ENCODE measurements at places on chromosomes 12 and 14.

- DNase-seq: no peak
Observed at GRCh38 chr12:76288218-76288617, 60.0 kb downstream of the BBS10 start.

- no peak for DNase-seq
Observed at GRCh38 chr14:58769011-58769643, 131.4 kb downstream of the DACT1 start.

DNA sequence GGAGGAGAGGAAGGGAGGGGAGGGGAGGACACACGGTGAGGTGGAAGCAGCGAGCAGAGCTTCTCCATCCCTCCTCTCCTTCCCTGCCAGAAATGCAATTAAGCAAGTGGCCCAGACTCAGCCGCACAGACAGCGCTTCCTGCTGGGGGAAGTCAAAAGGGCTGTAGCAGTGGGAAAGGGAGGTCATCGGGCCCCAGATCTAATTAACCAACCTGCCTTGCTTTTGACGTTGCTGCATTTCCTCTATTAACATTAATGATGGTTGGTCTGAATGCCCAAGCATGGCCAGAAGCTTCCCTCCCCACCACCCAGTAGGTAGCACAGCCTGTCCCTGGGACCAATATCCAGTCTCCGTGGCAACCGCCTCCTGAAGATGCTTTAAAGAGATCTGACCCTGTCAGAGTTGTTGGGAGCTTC lies 4.6 kb upstream of the NGB start:
- no peak for DNase-seq

DNA sequence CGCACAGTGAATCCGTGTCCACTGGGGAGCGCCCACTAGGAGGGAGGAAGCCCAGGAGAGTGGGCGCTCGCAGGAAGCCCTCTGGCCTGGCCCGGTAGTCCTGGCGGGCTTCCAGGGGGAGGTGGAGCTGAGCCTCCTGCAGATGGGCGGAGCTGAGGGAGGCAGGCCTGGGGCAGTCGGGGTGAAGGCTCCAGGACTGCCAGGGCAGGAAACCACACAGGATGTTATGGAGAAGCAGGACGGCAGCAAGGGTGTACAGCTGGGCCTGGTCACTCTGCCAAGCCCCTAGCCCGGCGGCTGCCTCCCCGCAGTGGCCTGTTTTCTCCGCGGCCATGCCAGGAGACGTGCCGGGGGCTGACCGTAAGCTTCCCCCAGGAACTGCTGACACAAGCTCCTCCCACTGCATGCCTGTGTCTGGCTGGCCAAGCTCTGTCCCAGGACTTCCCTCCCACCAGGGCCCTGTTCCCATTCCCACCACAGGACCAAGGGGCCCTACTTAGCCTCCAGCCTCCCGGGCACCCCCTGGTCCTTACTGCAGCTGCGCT lies 143.4 kb upstream of the C14orf180 start:
- DNase-seq: peak; percentile 45

DNA sequence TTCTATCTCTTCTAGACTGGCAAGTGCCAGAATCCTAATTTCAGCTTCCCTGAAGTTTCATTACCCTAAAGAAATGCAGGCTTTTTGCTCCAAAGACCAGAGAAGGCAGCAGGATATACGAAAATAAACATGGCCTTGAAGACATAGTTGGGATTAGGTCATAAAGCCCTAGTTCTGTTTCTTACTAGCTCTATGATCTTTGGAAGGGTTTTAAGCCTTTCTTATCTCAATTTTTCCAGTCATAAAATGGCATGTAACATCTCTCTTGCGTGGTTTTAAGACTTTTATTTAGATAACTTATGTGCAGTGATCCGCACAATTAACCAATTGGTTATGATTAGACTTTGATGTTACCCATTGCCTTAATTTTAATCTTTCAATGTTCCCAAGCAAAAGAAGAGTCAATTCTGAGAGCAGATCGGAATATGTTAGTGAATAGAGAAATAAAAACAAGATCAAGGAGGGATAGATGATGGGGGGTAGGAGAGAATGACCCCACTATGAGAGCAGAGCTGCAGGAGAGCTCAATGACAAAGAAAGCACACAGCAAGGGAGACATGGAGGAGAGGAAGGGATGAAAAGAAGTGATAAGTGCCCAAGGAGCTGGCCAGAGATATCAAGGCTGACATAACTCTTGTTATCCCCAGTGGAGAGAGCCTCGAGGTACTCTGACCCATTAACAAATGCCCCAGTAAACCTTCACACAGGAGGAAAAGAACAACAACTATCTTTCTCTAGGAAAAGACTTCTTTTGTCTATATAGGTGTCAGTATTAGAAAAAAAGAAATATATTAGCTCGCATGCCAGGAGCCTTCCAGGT lies 53.0 kb upstream of the ANP32D start:
- no peak for DNase-seq

DNA sequence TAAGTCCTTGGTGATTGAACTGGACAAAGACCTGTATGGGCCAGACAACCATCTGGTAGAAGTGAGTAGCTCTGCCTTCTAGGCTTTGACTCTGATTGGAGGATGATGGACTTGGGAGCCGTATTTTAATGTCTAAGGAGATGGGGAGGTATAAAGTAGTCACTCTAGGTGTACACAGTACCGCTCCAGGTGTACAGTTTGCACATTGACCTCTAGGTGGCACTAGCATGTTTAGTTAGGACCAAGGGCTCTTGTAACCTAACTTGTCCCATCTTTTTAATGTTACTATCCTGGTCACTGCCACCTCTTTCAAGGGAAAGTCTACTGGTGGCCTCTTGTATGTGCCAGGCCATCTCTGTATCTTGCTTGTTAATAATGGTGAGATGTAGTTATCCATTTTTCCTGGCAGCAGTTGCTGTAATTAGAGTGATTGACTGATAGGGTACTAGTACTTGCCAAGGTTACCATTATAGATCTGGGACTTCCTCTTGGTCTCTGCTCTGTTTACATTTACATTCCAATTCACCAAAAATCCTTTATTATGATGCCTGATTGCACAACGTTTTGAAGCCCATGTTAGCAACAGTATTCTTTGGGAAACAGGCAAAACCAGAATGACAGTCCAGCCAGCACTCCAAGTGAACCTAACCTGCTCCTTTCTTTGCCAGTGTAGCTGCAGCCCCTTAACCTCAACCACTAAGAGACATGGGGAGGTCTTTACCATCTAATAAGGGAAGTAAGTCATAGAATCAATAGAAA lies 3.6 kb downstream of the SMARCD1 start:
- DNase-seq: peak; percentile 85

- no peak for DNase-seq
Observed at GRCh38 chr14:86796221-86797074, 1196.5 kb downstream of the GALC start.

DNA sequence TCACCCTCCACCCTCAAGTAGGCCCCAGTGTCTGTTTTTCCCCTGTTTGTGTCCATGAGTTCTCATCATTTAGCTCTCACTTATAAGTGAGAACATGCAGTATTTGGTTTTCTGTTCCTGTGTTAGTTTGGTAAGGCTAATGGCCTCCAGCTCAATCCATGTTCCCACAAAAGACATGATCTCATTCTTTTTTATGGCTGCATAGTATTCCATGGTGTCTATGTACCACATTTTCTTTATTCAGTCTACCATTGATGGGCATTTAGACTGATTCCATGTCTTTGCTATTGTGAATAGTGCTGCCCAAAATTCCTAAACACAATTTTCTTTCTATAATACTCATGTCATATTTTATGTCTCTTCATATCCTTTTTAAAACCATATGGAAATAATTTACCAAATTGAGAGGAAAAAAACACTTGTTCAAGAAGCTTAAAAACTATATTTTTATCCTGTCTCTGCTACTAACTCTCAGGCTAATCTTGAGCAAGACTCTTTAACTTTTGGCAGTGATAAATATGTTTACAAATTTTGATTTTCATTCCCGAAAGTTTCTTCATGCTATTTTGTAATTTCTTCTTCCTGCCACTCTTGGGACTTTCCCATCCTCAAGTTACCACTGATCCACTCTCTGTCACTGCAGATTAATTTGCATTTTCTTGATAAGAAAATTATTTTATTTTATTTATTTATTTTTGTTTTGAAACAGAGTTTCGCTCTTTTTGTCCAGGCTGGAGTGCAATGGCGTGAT lies 28.0 kb upstream of the OSBPL8 start:
- no peak for DNase-seq

DNA sequence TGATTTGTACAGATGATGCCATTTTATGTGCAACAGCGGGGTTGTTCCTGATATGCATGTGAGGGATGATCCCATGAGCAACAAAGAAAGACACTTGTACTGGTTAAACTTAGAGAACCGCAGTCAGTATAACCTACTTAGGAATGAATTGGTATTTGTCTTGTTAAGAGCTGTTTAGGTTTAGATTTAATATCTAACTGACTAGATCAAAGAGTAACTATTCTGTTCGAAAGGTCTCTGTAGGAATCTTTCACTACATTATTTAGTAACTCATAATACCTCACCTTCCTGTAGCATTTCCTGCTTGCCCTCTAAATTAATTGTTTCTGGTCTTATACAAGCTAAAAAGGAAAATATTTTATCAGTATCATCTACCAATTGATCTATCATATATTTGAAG lies 350.4 kb downstream of the TRHDE start:
- no peak for DNase-seq

Data from hematopoietic multipotent progenitor cell treated with erythropoietin and hydrocortisone succinate and interleukin-3 and kit ligand, for 6 days (in vitro differentiated cells).